Panc1 (cell line): ENCODE measurements at places on chromosomes 11 and 22.

- DNase-seq: no peak
Measured at GRCh38 chr11:101497291-101497690, 86.5 kb downstream of the TRPC6 start.

DNA sequence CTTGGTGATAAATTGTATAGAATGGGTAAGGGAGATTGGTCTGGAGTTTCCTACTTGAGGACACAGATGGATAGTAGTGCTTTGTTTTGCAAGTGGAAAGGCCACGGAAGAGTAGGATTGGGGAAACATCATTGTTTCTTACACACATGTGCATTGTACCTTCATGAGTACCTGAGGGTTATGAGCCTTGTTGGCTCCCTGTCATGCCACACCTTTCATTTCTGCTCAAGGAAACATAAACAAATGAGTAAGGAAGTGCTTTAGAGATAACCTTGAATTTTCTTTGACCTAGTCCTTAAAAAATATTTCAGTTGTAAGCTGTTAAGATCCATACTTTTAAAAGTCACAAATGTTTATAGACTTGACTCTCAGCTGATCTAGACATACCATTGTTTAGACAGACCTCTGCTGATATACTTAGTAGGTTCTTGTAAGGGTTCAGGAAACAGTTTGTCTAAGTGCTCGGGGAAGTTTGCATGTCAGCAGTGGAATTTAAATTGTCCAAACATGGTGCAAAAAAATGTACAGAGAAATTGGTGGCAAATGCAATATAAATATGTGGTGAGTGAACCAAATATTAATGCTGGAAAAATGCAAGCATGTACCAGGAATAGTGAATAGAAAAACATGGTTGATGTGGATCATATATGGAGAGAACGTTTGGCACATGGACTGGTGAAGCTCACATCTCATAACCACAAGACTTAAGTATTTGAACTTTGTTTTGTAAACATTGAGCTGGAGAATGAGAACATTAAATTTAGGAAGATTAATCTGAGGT, 40.9 kb downstream of the GAS2 start:
- no peak for DNase-seq

DNA sequence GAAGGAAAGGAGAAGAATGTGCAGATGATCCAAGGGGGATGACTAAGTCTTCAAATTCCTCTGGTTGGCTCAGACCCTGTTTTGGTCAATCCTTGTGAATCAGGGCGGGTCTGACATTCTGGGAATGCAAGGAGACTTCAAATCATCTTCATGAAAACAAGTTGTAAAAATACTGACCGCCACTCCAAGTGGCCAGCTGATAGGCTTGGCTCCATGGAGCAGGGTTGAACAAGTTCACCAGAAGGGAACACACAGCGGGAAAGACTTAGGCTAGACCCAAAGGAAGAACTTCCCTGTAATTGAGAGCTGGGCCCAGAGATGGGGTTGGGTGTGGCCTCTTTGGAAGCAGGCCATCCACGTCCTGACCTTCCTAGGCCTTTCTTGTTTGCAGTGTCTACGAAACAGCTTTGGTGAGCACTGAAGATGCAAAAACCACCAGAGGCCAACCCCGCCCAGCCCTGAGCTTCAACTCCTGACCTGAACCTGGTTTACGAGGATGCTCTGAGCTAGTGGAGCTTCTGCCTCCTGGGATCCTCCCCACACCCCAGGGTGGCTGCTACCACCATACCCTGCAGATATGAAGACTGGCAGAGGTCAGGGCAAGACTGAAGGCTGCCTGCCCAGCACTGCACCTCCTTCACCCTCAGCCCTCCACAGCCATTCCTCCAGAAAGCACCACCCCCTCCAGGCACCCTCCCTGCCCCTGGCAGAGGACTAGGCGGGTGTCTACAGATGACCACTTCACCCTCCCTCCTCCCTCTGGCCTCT, 26.1 kb downstream of the GDPD5 start:
- no peak for DNase-seq

DNA sequence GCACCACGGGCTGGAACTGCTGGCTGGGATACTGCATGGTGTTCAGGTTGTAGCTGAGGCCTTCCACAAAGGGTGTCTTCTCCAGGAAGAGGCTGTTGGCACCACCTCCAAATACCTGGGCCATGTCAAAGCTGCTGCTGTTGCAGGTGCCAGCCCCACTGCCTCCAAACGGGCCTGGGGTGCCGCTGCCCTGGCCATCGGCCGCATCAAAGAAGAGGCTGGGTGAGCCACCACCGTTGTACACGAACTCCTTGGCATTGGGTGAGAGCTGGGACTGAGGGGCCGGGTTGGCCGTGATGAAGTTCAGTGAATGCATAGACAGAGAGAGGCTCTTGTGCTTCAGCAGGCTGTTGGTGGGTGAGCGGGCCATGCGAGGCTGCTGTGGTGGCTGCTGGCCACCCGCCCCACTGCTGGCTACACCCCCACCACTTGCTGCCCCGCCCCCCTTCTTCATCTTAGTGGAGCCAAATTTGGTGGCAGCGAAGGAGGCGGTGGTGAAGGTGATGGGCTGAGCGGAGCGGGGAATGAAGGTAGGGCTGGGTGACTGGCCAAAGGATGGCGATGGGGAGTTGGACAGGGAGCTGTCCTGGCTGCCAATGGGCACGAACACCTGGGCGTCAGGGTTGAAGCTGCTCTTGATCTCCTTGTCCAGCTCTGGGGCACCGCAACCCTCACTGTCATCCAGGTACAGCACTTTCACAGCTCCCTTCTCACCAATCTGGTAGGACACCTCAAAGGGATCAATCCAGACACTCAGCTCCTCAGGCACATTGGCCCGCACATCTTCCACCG, 10.1 kb downstream of the TOB2 start:
- DNase-seq: no peak

DNA sequence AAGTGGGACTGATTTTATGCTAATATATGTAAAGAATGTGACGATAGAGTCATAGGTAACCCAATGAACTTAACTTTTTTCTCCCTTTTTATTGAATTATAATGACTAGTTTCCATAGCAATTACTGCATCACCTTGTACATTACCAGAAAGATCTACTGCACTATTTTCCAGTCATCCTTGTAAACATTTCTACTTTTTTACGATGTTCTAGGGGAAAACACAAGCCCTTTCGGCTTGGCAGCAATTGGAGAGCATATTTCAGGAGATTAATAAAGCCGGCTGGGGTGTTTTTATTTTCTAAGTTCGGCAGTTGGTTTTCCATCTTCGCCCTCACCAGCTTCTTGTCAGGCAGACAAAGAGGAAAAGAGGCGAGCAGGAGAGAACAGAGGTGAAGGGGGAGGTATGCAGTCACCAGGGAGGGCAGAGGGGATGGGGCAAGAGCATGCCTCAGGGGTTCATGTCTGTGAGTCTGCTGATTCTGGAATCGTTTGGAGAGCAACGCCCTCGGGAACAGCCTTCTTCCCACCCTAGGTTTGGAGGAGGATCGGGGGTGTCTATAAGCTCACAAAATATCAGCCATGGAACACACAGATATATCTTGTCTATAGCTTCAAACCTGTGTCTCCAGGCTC, 476.4 kb downstream of the MIAT start:
- DNase-seq: no peak

DNA sequence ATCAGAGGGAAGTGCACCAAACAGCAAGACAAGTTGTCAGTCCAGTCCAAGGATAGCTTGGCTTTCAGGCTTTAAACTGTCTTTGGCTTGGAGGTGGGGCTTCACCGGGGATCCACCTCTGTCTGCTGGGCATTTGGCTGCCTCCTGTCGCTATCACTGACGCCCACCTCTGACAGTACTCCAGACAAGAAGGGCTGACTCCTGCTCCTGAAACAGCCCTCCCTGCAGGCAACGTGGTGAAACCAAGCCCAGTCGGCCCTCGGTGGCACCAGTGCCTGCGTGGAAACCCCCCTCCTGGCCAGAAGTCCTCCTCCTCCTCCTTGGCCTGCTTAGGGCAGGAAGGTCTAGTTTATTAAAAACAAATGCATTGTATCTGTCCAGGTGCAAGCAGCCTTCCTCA, 16.9 kb downstream of the DHCR7 start:
- DNase-seq: no peak

DNA sequence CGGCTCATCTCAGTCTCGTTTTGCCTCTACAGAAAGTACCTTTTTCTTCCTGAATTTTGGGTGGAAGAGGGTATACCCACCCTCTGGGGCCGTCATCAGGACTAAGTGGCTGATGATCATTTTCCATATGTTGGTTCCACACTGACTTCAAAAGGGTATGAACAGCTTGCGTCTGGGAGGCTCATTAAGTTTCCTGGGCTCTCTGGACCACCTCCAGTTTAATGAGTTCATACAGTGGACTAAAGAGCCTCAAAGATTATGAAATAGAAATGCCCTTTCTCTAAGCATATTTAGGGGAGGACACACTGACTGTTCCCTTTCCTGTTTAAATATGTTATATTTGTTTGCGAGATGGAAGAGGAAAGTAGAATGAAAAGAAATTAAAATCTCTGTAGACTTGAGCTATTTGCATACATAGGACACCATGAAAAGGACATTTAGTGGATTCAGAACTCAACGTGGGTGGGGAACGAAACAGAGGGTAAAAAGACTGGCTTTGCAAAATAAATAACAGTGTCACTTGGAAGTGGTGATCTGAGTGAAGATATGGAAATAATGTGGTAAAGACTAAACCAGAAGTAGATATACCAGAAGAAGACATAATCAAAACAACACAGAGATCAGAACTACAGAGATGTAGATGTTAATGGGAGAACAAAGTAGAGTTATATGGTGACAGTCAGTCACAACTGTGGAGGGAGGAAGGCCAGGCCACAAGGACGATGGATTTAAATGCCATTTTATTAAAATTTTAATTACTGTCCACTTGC, 18.7 kb downstream of the LDLRAD3 start:
- DNase-seq: no peak

DNA sequence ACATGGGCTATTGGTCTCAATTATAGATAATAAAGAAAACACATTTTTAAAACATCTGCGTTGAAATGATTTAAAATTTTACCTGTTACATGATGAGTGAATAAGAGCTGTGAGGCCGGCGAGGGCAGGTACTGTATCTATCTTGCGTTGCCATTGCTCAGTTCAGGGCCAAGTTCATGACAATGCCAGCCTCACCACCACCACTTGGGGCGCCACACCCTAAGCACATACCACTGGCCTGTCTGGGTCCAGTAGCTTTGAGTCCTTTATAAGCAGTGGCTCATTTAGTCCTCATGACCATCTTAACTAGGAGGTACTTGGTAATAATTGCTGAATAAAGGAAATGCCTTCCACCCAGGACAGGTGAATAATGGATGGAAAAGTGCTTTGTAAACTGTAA, 14.5 kb upstream of the MB start:
- no peak for DNase-seq

DNA sequence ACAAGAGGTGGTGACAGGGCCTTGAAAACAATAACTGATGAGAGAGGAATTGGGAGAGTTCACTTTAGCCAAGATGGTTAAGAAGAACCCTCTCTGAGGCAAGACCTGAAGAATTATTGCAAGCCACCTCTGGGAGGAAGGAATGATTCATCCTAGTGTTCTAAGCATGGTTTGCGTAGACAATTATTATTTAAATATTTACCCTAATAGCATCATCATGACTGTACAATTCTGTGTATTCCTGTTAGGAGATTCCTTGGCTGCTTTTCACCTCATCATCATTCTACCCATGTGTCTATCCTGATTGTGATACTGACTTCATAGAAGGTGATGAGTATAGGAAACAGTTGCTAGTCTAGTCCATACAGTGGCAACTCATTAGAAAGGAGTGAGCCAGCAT, 264.4 kb downstream of the DDX10 start:
- DNase-seq: peak; percentile 94

DNA sequence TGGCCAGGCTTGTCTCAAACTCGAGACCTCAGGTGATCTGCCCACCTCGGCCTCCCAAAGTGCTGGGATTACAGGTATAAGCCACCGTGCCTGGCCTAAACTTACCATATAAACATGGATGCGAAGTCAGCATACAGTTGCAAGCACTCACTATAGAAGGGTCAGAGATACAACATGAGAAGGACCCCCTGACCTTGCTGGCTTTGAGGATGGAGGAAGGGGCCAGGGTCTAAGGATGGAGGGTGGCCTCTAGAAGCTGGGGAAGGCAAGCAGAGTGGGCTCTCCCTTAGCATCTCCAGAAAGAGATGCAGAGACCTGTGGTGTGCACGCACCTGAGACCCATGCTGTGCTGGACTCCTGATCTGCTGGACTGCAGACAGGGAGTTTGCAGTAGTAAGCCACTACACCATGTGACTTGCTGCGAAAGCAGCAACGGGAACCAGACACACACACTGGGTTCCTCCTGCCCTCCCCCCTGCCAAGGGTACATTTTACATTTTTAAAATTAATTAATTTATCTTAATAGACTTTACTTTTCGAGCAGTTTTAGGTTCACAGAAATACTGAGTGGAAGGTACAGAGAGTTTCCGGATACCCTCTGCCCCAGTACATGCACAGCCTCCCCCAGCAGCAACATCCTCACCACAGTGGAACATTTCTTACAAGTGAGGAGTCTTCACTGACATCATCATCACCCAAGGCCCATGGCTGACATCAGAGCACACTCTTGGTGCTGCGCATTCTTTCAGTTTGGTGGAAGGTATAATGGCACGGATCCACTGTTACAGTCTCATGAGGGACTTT, 170.1 kb upstream of the B3GAT1 start:
- DNase-seq: no peak

DNA sequence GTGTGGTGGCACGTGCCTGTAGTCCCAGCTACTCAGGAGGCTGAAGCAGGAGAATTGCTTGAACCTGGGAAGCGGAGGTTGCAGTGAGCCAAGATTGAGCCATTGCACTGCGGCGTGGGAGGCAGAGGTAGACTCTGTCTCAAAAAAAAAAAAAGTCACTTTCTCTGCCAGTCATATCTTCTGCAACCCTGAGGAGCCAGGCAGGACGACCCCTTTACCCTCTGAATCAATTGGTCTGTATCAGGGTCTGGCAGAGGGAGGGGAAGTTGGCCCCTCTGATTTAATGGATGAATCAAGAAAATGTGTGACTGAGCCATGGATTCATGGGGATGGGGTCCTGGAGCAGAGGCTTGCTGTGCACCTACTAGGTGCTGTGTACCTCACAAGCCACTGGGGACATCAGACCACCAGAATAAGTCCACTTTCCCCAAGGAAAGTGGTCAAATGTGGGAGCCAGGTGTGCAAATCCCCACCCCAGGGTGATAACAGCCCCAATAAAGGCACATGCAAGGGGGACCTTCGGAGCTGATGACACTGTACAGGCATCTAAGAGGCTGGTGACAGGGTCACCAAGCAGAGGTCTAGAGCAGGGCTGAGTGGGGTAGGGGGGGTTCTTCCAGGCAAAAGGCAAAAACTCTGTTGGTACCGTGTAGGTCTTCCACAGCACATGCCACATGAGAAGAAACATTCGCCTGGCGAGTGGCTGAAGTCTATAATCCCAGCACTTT, 29.0 kb downstream of the TXN2 start:
- no peak for DNase-seq

- DNase-seq: no peak
Measured at GRCh38 chr11:2567026-2567671, 122.3 kb downstream of the KCNQ1 start.

DNA sequence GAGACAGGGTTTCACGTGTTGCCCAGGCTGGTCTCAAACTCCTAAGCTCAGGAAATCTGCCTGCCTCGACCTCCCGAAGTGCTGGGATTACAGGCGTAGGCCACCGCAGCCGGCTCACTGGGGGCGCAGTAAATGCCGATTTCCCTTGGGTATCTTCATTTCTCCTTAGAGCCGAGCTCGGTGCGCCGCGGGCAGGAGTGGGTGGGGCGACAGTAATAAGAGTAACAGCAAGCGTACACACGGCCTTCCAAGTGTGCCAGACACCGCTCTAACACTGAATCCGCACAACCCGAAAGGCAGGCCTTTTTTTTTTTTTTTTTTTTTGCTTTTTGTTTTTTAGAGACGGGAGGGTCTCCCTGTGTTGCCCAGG, 500 bp upstream of the ADSL start:
- DNase-seq: no peak

- DNase-seq: no peak
Measured at GRCh38 chr11:113690619-113691569, 15.2 kb downstream of the TMPRSS5 start.
